Activated CD8-positive, alpha-beta T cell treated with anti-CD3 and anti-CD28 coated beads, Interleukin-2, amount 10 ng/mL, durations not matched to agents 7 days and 5 days (primary cell): ENCODE measurements at places on chromosomes 7 and 10.

GRCh38 chr7:112898432-112899290 is 108.5 kb upstream of the TMEM168 start:
- H3K36me3 ChIP-seq: peaks cover 3% of the 10 kb centered on the region
- no peaks in the 10 kb centered on the region for H3K27me3 ChIP-seq
- H3K27ac ChIP-seq: no peak overlapping the region

- peaks cover 10% of the 10 kb centered on the region for H3K4me1 ChIP-seq
- no peak for DNase-seq
- H3K4me3 ChIP-seq: no peak overlapping the region
- H3K27ac ChIP-seq: no peak overlapping the region
- H3K27me3 ChIP-seq: no peaks in the 10 kb centered on the region
- H3K36me3 ChIP-seq: no peaks in the 10 kb centered on the region
Measured at GRCh38 chr10:33483816-33484190, 149.3 kb upstream of the NRP1 start.

GRCh38 chr10:50351483-50352146 is 100.3 kb upstream of the ASAH2 start:
- no peak for DNase-seq
- peaks cover 39% of the 10 kb centered on the region for H3K36me3 ChIP-seq
- H3K4me3 ChIP-seq: no peak overlapping the region
- H3K27ac ChIP-seq: no peak overlapping the region

DNA sequence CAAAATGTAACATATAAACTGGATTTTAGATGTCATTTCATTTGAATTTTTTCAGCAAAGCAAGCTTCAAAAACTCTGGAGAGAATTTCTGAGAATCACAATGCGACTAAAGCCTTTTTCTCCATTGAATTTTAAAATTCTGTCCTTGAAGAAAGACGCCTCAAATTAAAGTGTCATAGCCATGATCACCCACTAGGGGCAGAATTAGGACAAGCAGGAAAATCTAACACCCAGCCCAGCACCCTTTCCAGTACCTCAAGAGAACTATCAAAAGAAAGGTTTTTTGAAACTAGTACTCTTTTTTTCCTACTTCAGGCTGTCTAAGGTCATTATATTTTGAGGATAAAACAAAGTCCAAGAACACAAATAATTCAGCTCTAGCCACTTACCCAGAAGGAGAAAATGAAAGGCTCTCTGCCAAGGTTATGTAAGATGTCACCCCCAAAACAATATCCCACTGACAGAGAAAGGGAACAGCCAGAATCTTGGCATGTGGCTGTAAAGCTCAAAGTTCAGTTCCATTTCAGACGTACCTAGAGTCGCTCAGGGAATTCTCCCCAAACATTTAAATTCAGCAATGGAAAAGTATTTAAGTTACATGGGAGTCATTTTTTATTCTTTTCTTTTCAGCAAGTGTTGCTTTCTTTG is 299.4 kb downstream of the SNX13 start:
- H3K27me3 ChIP-seq: peaks cover 4% of the 10 kb centered on the region
- no peak overlapping the region for H3K27ac ChIP-seq
- H3K4me3 ChIP-seq: no peak overlapping the region
- no peaks in the 10 kb centered on the region for H3K4me1 ChIP-seq
- no peaks in the 10 kb centered on the region for H3K36me3 ChIP-seq
- peak; percentile 33 for DNase-seq

- H3K36me3 ChIP-seq: peaks cover 24% of the 10 kb centered on the region
- H3K27me3 ChIP-seq: no peaks in the 10 kb centered on the region
- H3K4me1 ChIP-seq: peaks cover 35% of the 10 kb centered on the region
- peak within 1 kb of the TSS; percentile 99 for H3K27ac ChIP-seq
- peak; percentile 93 for DNase-seq
Measured at GRCh38 chr7:144835652-144836544, at the start of gene TPK1. TSS of gene TPK1 (minus strand) at chr7:144836053. CDS start at chr7:144835602, 451 bp downstream.

- H3K36me3 ChIP-seq: peaks cover 21% of the 10 kb centered on the region
- no peak overlapping the region for H3K4me3 ChIP-seq
- peaks cover 35% of the 10 kb centered on the region for H3K4me1 ChIP-seq
- no peak overlapping the region for H3K27ac ChIP-seq
Measured at GRCh38 chr7:148856891-148857290, 27.2 kb downstream of the EZH2 start.

DNA sequence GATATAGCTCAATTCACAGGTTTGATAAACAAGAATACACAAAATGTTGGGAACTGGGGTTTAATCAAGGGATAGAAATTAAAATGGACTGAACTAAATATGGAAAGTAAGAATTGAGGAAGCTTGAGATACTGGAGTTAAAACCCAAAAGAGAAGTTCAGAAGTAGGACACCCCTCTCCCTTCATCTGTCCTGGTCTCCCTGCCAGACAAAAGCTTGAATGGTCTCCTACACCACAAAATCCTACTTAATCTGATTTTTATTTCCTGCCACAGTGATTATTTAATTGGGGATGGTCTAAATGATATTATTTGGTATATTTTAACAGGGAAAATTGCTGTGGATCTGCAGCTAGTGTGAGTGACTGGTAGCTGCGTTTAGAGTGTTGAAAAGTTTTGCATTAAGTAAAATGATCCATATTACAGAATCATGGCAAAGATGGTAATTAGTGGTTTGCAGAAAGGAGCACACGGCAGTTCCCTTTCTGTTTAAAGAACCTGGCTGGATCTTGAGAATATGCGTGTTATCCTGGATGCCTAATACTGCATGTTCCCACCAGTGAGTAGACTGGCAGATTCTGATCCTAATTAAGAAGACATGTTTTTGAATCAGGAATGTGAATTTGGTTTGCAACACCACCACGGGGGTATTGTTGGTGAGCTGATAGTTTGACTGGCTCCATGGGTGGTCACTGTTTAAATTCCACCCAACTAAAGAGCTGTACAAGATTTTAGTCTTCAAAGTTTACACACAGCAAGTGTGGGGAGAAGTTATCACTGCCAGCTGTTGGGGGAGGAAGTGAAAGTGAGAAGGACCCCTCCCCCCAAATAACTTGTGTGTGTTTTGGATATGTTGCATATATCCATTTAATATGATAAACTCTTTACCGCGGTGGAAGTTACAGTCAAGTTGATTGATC is 5.5 kb downstream of the RBM20 start:
- peaks cover 48% of the 10 kb centered on the region for H3K27me3 ChIP-seq
- H3K4me3 ChIP-seq: no peak overlapping the region
- no peaks in the 10 kb centered on the region for H3K36me3 ChIP-seq

DNA sequence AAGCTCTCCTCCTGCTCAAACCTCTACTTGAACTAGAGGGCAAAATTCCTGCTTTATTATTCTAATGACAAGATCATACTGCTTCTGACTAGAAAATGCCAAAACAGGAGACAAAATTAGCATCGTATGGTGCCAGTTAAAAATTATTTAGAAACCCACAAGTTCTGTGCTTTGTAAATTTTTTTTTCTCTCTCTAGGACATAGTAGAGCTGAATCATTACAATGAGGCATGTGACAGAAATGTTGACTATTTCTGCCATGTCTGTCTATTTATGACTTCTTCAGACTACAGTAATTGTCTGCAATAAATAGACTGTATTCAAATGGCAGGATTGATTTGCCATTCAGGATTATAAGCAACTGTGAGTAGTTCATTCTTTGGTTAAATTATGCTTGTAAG is 335.8 kb downstream of the PRPF18 start:
- peaks cover 2% of the 10 kb centered on the region for H3K27me3 ChIP-seq
- no peaks in the 10 kb centered on the region for H3K36me3 ChIP-seq
- no peak for DNase-seq
- H3K4me1 ChIP-seq: peaks cover 2% of the 10 kb centered on the region
- no peak overlapping the region for H3K4me3 ChIP-seq

DNA sequence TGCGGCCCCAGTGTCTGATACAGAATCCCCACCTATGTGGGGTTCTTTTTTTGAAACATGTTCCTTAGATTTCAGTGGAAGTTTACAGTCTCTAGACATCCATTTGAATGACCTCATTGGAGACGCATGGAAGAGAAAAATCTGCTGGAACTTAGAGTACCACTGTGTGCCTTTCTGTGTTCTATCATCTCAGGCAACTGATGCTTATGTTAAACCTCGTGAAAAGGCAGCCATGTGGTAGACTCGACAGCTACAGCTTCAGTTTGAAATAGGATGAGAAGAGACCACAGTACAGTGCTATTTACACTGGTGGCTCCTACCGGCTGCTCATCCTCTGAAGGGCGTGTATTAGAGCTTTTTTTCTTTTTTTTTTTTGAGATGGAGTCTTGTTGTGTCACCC is 74.4 kb downstream of the FAM171A1 start:
- H3K27ac ChIP-seq: no peak overlapping the region
- no peak for DNase-seq
- H3K27me3 ChIP-seq: peaks cover 6% of the 10 kb centered on the region
- no peak overlapping the region for H3K4me3 ChIP-seq

- DNase-seq: no peak
- no peaks in the 10 kb centered on the region for H3K27me3 ChIP-seq
- H3K36me3 ChIP-seq: peaks cover 31% of the 10 kb centered on the region
- no peak overlapping the region for H3K27ac ChIP-seq
- H3K4me1 ChIP-seq: peaks cover 9% of the 10 kb centered on the region
Measured at GRCh38 chr10:1037098-1037497, 11.4 kb upstream of the IDI2 start.

DNA sequence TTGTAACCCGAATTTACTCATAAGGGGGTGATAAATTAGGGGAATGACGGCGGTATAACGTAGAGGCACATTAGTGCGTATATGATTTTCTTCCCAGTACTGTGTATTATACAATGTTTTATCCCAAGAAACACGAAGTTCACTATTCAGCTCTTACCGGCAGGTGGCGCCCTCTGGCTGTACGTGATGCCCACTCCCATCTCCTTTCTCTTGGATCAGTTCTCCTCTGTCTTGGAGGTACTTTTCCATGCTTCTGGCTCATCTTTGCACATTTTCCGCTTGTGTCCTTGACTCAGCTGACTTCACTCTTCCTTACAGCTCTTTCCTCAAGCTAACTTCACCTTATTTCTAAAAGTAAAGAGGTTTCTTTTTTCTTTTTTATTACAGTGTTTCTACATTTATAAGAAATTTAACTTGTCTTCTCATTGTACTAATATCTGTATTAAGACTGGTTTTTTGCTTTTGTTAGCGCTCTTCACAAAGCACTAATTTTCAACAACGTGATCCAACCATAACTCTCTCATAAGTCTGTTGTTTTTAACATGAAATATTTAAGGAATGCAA is 21.3 kb downstream of the TMEM176B start:
- H3K4me3 ChIP-seq: no peak overlapping the region
- H3K36me3 ChIP-seq: no peaks in the 10 kb centered on the region
- peak; percentile 76 for DNase-seq
- H3K27ac ChIP-seq: no peak overlapping the region
- H3K27me3 ChIP-seq: peaks cover 28% of the 10 kb centered on the region
- peaks cover 4% of the 10 kb centered on the region for H3K4me1 ChIP-seq

DNA sequence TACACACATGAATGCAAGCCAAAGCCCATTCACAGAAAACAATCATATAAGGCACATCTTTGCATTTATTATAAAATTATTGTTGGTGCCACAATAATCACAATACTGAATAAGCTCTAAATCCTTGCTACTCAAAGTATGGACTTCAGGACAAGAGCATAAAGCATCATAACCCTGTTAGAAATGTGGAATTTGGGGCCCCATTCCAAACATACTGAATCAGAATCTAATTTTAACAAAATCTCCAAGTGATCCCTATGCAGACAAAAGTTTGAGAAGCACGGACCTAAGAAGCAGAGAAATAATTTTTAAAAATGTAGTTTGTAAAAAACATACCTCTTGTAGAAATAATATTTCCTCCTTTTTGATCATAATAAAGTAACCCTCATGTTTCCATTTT is 199.2 kb downstream of the IMMP2L start:
- H3K36me3 ChIP-seq: no peaks in the 10 kb centered on the region
- no peaks in the 10 kb centered on the region for H3K27me3 ChIP-seq
- no peak overlapping the region for H3K4me3 ChIP-seq
- DNase-seq: no peak
- H3K27ac ChIP-seq: no peak overlapping the region

GRCh38 chr10:22588462-22588861 is 125.9 kb downstream of the PIP4K2A start:
- DNase-seq: no peak
- no peaks in the 10 kb centered on the region for H3K27me3 ChIP-seq
- no peak overlapping the region for H3K27ac ChIP-seq
- peaks cover 16% of the 10 kb centered on the region for H3K4me1 ChIP-seq
- H3K4me3 ChIP-seq: no peak overlapping the region

GRCh38 chr10:7025296-7025695 is 385.5 kb downstream of the SFMBT2 start:
- no peak for DNase-seq
- no peak overlapping the region for H3K27ac ChIP-seq
- peaks cover 30% of the 10 kb centered on the region for H3K4me1 ChIP-seq
- peaks cover 16% of the 10 kb centered on the region for H3K36me3 ChIP-seq
- H3K27me3 ChIP-seq: no peaks in the 10 kb centered on the region

DNA sequence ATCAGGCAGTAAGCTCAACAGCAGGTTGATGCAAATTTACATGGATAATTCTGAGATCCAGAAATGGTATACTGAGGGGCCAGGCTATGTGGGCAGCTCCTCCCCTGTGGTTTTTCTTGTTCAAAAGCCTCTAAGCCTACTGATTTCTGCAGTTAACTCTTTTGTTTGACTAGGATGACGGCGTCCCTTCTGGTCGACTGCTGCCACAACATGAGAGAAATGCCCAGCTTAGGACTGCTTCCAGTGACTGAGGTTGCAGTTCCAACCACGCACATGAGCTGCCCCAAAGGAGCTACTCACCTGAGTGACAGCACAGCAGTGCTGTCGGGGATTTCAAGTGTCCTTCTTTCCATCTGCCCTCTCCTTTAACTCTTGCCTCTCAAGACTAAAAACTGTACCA is 973.0 kb upstream of the GHITM start:
- H3K36me3 ChIP-seq: no peaks in the 10 kb centered on the region
- no peaks in the 10 kb centered on the region for H3K4me1 ChIP-seq
- no peak overlapping the region for H3K27ac ChIP-seq

DNA sequence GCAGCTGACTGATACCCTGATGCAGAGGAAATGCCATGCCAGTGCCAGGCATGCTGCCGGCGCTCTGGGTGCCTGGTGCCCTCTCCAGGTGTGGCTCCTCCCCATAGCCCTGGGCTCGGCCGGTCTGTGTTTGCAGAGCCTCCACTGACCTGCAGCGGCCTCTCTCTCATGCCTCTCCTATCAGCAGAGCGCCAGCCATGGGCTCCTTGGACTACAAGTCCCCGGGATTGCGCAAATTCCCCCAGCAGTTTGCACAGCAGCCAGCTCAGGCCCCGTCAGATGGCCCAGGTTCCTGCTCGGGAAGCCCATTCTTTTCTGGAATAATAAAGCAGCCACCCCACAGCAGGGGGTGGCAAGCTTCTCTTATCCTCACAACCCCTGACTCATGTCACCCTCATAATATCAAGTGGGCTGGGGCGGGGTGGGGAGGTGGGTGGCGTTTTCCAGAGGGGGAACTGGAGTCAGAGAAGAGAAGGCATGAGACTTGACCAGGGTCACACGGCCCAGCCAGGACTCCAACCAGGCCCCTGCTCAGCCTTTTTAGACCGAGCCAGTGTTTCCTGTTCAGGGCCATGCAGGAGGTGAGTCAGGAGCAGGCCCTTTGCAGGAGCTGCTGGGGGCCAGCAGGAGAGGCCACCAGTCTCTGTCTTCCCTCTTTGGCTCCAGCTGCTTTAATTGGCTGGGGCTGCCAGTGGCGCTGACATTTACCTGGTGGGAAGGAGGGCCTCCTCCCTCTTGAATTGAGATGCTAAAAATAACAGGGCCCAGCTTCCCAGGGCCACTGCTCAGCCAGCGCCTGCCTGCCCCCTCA is 58.6 kb downstream of the ZMIZ1 start:
- no peak overlapping the region for H3K4me3 ChIP-seq
- H3K36me3 ChIP-seq: no peaks in the 10 kb centered on the region
- H3K27ac ChIP-seq: no peak overlapping the region
